ENCODE measurements at places on chromosomes 11 and 22. TPM values are rescaled to one million over a fixed set of nuclear protein-coding genes. Genes with fewer than 3 reads are reported as not detected.

- no peak for DNase-seq
Observed at GRCh38 chr11:80779905-80780605, 1339.2 kb upstream of the TENM4 start.

DNA sequence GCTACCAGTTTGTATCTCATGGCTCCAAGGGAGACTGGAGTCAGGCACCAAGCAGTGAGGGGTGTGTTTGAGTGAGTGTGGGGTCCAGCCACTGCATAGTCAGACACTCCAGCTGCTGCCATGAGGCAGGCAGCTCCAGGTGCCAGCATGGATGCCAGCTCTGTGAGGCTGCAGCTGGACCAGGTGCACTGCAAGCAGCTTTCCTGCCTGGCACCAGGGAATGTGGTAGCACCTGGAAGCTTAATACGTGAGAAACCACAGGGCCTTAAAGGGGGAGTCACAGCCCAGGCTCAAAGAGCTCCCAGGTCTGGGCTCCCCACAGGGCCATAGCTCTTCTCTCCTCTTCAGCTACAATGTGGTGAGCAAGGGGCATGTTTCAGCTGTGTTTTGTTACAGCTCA is 817.8 kb upstream of the LUZP2 start:
- DNase-seq, result no peak

The WBP2NL gene
- total RNA-seq, result 0.30 TPM

The LRRN4CL gene
- total RNA-seq, result 0.16 TPM

The IL18 gene
- total RNA-seq, result not detected

Measured in activated CD4-positive, alpha-beta T cell treated with anti-CD3 and anti-CD28 coated beads for 36 hours (primary cell).